ENCODE measurements at places on chromosomes 13 and 19.

- no peak for DNase-seq
These were observed 5.0 kb upstream of the LENG1 start for GRCh38 chr19:54164369-54165068.

GRCh38 chr13:100440751-100441425, 147.7 kb downstream of the GGACT start:
- DNase-seq = no peak

DNA sequence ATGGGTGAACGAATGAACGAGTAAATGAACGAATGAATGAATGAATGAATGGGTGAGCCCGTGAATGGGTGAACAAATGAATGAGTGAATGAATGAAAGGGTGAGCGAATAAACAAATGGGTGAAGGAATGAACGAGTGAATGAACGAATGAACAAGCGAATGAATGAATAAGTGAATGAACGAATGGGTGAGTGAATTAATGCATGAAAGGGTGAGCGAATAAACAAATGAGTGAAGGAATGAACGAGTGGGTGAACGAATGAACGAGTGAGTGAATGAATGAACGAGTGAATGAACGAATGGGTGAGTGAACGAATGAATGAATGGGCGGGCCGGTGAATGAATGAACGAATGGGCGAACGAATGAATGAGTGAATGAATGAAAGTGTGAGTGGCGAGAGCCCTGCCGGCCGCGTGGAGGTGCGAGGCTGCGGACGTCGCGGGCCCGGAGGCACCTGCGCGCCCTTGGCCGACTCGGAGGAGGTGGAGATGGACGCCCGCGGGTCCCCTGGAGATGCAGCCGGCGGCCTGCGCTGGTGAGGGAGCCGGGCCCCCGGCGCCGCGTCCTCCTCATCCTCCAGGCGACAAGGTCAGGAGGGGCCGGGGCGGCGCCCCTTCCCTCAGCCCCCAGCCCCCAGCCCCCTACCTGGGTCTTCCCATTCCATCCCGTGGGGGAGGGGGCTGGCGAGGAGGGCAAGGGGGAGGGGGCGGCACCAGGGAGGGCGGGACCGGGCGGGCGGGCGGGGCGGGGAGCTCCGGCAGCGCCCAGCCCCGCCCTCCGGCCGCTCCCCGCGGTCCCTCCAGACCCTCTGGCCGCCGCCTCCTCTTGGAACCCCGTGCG, 15.4 kb downstream of the ANKRD24 start:
- DNase-seq = no peak

DNA sequence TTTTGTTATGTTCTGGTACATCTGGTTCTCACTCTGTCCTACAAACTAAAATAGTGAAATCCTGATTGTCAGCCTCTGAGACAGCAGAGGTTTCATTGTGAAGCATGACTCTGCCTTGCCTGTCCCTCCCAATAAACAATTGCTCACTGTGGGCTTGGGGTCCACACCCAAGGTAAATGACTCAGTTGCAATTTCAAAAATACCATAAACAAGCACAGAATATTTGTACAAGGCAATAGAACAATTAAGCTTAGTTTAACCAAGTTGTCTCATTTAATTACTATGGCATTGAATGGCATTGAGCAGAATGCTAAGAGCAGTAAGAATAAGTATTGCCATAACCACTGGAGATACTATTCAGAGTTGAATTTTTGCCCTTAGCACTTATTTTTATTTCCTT, 353.6 kb downstream of the SPRY2 start:
- DNase-seq = no peak

GRCh38 chr13:33537026-33537425, 251.5 kb upstream of the STARD13 start:
- DNase-seq = no peak

DNA sequence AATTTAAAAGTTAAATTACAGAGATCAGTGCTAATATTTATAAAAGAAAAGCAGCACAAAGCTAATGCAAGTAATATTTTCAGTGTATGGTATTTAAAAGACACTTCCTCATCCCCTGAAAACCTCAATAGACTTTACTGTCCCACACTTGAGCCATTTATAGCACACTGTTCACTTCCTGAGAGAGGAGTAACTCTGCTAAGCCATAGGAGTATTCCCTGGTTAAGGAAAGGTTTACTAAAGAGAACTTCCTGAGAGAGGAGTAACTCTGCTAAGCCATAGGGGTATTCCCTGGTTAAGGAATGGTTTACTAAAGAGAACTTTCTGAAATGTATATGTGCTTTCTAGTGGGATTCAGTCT, 159.4 kb downstream of the NHLRC3 start:
- DNase-seq = no peak

- no peak for DNase-seq
These were observed 55.7 kb downstream of the SPATA13 start for GRCh38 chr13:24216176-24216575.

- DNase-seq = no peak
These were observed 5.9 kb downstream of the MTMR6 start for GRCh38 chr13:25281193-25281934.

DNA sequence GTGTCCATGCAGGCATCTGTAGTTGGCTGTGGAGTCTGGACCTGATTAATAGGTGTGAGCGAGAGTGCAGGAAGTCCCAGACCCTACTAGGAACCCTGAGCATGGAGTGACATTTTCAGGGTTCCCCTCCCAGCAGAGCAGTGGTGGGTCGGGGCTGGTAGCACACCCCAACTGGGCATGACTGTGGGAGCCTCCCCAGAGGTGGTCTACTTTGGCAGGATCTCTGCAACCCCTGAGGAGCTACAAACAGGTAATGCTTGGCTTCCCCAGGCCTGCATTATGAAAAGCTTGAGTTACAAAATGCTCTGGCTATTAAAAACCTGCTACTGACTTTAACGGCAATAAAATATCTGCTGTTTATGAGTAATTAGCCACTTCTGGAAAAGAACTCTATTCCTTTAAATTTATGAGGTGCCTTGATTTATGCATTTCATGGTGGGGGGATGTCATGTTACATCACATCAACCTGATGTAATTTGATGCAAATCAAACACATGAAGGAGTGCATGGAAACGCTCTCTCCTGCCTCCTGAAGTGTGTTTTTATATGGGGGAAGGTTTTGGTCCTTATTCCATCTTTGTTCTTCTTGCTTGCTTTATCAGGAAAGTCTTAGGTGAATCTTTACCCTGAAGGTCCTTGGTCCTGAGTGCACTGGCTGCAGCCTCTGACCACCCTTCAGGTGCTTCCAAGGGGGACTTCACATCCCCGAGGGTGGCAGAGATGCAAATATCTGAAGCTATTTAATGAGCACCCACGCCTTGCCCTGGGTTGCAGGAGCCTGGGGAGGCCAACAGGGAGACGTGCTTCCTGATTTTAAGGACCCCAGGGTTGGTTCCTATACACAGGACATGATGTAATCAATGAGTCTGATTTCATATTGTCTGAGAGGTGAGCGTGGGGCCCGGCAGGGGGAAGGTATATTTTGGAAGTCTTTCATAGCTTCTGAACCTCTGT, 54.0 kb downstream of the ZNF536 start:
- DNase-seq = no peak

DNA sequence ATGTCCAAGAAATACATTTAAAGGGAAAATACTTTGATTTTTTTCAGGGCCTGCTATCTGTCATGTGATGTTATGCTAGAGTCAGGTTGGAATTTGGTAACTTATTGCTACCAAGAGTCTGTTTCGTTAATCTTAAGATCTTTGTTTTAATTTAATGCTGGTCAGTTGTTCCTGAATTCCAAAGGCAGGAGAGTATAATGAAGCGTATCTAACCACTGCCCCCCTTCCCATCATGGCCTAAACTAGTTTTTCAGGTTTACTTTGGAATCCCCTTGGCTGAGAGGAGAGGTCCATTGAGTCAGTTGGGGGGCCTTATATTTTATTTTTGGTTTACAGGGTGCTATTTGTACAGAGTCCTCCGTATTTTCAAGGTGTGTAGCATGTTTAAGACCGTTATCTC, 116.3 kb upstream of the SLC7A1 start:
- no peak for DNase-seq

GRCh38 chr13:99548448-99548847, 47.2 kb downstream of the TM9SF2 start:
- no peak for DNase-seq

- no peak for DNase-seq
These were observed 557 bp downstream of the ZNF576 start for GRCh38 chr19:43596842-43597461.

DNA sequence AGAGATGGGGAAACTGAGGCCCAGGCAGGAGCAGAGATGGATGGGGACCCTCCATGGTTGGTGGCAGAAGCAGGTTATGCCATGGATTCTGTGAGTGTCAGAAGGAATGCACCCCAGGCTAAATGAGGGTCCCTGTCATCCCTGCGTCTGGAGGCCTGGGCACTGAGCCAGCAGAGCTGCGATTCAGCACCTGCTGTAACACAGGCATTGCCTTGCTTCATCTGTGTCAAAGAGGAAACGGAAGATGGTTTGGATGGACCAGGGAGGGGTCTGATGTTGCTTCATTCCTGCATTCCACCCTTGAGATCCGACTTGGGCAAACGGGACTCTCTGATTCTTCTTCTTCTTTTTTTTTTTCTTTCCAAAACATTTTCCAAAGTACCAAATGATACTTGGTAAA, 1.2 kb downstream of the C5AR1 start:
- no peak for DNase-seq

GRCh38 chr19:19010551-19010950, 22.8 kb downstream of the SUGP2 start:
- DNase-seq = no peak
